Chondrocyte (in vitro differentiated cells): ENCODE measurements at places on chromosomes 2 and 18. TPM values are rescaled to one million over a fixed set of nuclear protein-coding genes. Genes with fewer than 3 reads are reported as not detected.

Gene DCC
- total RNA-seq: not detected in 3 replicates

Gene SPC25
- total RNA-seq: 2.8 to 5.2 TPM (median 4.1 TPM) in 3 replicates

Gene BIRC6
- total RNA-seq: 76.0 to 103 TPM (median 76.0 TPM) in 3 replicates

Gene C2orf80
- not detected in 3 replicates for total RNA-seq

Gene PNO1
- 11.5 to 20.7 TPM (median 12.0 TPM) in 3 replicates for total RNA-seq

DNA sequence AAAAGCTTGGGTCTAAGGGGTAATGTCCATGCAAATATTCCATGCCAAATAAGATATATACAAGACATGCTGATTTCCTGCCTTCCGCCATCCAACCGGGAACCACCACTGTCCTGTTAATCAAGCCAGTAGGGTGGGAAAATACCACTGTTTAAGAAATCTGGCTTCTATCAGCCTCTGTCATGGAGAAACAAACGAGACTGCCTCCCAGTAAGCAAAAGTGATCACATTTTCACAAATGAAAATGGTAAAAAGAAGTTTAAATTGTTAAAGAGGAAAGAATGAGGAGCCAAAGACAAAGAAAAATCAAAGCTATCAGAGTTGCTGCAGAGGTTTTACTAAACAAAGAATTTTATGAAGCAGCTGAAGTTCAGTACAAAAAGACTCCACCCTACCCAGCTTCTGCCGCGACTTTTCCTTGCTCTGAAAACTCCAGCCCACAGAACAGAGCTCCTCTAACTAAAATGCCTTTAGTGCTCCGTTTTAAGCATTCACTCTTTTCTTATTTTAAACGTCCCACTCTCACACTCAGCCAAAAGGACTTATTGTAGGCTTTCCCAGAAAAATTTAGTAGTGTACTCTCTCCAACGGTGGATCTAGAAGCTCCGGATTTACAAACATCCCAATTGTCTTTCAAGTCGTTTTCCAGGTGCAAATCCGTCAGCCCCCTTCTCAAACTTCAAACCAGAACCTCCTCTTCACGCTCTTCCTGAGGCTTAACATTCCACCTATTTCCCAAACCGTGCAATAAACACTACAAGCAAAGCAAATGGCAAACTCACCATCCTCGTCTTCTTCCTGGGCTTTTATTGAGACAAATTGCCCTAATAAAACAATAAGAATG, 613 bp downstream of the COL5A2 start:
- no peak for DNase-seq

DNA sequence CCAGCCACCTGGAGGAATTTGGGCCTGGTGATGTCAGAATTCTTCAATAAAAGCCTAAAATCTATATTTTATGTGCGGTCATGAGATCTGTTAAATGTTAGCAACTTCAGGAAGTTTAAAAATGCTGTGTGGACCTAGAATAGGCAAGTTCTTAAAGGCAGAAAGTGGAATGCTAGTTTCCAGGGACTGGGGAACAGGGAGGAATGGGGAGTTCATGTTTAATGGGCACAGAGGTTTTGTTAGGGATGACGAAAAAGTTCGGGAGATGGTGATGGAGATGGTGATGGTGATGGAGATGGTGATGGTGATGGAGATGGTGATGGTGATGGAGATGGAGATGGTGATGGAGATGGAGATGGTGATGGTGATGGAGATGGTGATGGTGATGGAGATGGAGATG, 9.2 kb downstream of the TYMS start:
- no peak for DNase-seq
